Thyroid gland (tissue), 4 donors: ENCODE measurements at places on chromosomes 4 and X.

DNA sequence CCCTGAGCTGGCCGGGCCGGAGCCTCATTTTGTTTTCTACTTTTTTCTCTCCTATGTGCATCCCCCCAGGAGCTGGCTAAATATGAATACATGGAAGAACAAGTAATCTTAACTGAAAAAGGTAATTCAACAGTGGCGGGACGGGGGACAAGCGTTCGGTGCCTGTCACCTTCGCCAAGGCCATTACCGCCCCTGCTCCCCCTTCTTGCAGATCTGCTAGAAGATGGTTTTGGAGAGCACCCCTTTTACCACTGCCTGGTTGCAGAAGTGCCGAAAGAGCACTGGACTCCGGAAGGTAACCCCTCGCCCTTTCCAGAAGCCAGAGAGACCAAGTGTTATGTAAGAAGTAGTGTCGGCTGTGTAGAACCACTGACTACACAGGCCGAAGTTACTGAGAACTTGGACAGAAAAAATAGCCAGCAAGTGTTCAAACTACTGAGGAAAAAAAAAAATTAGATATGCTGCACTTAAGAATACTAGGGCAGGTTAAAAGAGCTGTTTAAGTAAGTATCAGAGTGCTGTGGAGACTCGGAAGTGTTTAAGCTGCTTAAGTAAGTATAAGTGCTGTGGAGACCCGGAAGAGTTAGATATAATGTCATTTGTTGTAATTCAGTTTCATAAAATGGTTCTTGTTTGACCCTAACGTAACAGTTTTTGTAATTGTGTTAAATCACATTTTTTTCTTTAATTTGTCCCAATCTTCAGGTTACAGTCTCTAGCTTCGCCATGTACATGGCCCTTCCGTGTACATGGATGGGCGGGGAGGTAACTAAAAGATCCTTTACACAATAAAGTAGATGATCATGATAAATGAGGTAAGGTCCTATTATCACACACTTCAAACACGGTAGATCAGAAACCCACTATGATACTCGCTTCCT lies 856 bp downstream of the SAT1 start:
- DNase-seq: no peak

- DNase-seq: no peak
These were observed 21.8 kb upstream of the BBS12 start for GRCh38 chr4:122710434-122711308.

DNA sequence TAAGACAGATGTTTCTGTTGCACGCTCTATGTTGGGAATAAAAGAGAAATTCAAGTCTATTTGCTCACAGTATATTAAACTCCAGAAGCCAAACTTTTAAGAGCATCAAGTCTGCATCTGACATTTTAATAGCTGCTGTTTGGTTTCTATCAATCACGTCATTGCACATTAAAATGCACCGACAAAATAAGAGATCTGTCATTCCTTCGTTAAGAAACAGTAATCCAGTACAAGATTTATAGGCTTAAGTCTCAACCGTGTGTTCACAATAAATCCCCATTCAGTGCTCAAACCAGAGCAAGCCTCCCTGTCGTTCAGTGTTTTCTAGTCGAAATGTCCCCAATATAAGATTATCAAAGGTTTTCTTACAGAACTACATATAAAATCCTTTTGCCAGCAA lies 89.0 kb upstream of the BMPR1B start:
- no peak for DNase-seq

- DNase-seq: no peak
These were observed 123.0 kb upstream of the MAMLD1 start for GRCh38 chrX:150239946-150240642.

DNA sequence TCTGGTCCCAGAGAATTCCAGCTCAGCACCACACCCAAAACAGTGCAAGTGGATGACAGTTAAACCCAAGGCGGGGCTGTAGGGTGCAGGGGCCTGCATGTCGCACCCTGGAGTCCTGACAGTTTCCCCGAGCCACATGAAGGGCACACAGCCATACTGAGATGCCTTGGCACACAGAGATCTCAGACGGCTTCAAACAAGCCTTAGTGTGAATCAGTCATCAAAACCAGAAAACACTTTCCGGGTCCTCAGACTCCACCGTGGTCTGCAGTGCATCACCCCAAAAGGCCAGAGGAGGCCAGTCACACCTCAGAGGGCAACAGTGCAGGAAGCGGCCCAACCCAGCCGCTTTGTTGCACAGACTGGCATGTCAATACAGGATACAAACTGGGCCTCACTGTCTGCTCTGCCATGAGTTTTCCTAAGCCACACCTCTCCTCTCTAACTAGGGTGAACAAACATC lies 64.6 kb upstream of the ENPP6 start:
- peak; percentile 19 for DNase-seq

DNA sequence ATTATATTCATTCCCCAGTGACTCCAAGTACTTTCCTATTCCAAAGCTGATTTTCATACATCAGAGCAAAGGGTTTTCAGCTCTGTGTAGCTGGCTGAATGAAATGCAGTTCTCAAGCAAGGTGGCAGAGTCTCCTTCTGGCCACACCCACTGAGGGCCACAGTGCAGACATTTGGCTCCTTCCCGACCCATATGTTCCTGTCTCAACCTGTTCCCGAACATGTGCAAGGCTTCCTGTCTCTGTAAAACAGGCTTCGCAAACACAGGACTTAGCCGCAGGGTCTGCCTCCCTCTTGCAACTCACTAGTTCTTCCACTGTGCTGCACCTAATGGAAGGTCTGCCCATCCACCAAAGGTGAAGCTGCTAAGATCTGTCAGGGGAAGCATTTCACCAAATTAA lies 249.2 kb downstream of the MID1IP1 start:
- DNase-seq: no peak

GRCh38 chr4:125526420-125526819 lies 211.7 kb downstream of the FAT4 start:
- no peak for DNase-seq

DNA sequence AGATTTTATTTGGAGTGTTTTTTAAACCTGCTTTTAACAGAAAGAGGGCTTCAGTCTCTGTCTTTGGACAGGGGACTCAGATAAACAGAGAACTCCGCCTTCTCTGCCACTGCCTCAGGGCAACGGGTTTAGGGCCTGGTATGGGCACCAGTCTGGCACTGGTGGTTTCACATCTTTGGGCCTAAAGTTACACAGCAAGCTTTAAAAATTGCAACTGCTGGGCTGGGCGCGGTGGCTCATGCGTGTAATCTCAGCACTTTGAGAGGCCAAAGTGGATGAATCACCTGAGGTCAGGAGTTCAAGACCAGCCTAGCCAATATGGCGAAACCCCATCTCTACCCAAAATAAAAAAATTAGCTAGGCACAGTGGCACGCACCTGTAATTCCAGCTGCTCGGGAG lies 10.3 kb upstream of the NAT8L start:
- DNase-seq: no peak

DNA sequence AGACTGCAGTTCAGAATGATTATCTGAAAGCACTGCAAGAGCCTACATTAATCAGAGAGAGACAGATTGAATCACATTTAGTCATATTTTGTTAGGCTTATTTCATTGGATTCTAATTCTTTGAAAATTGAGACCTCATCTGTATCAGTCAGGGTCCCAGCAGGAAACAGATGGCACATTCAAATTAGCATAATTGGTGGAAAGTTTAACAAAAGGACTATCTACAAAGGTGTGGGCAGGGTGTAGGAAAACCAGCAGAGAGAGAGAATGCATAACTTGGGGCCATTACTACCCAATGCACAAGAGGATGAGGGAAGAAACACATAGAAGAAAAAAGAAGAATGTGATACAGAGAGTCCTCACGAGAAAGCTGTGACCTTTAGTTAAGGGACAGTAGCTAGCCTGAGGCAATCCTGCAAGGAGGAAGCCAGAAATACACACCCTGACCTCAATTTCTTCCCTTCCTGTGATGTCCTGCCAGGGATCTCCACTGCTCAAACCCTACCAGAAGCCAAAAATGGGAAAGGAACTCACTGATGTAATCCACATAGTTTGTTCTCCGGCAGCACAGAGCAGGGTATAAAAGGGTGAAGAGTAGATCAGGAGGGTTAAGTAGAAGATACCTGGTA lies 17.7 kb upstream of the XKRX start:
- DNase-seq: no peak

- DNase-seq: no peak
These were observed 15.3 kb downstream of the PPARGC1A start for GRCh38 chr4:23874536-23874901.

GRCh38 chr4:11724731-11725130 lies 296.0 kb upstream of the HS3ST1 start:
- DNase-seq: no peak

- no peak for DNase-seq
These were observed 2.3 kb downstream of the PRRG3 start for GRCh38 chrX:151697522-151697921.

DNA sequence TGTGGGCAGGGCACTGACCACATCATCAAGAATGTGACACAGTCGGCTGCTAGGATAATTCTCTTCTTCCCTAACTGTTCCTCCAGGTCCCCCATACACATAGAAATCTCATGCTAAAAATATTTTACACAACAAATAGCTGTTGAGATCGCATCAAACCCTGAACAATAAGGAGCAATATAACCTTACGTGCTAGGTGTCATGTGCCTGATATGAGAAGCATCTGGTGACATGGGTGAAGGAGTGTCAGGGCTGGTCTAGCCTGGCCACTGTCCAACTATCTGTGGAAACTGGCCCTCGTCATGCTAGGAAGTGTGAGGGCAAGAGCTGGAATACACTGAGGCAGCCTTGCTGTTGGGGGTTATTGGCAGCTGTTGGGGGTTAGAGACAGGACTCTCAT lies 167.3 kb upstream of the PGRMC2 start:
- peak; percentile 42 for DNase-seq

DNA sequence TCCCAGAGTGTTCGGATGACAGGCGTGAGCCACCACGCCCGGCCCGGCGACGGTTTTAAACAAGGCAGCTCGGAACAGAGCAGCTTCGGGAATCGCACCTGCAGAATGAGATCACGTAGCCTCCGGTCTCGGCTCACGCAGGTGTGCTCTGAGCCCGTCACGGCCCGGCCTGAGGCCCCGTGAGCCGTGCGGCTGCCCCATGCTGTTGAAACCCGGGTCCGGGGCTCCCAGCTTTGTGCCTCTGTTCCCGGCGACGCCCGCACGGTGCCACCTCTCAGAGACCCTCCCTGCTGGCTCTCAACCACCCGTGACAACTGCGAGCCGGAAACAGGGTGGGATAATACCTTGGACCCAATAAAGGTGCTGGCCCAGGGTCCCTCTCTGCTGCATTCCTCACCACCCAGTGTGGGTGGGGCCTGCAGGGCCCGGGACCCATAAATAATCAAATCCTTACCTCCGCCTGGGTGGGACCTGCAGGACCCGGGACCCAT lies 13.4 kb upstream of the PLCXD1 start:
- DNase-seq: no peak

GRCh38 chr4:25174674-25175073 lies 14.4 kb upstream of the SEPSECS start:
- no peak for DNase-seq

GRCh38 chrX:48611703-48612102 lies 14.4 kb downstream of the WDR13 start:
- DNase-seq: no peak
